CD4-positive, alpha-beta memory T cell (primary cell): ENCODE measurements at places on chromosomes 2 and 18.
A peak's percentile ranks its signal among the peaks of the same experiment; 100 is the strongest.

DNA sequence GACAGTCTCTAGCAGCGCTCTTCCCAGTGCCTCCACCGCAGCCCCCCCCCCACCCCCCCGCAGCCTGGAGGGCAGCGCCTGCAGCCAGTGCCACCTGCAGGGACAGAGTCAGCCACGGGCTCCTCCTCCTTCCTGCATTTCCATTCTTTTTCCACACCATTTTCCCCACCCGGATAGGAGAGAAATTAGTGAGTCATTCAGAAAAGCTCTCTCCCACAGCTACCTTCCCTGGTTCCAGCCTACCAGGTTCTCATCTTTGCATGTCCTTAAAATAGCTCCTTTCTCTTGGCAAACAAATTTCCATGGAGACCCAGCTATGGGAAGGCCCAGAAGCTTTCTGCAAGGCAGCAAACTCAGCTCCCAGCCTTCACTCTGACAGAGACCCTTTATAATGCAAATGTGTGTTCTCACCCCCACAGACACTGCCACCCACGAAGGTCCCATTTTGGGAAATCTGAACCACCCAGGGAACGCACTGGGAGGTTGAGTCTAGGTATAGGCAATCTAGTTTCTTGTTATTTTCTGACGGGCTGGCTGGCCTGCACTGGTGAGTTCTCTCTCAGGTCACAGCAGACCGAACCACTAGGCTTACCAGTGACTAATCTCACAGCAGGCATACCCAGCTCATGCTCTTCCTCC is 41.8 kb upstream of the ATG16L1 start:
- DNase-seq: no peak

GRCh38 chr2:24088821-24089359 is 4.3 kb upstream of the TP53I3 start:
- DNase-seq: no peak

GRCh38 chr2:57479981-57480380 is 566.6 kb upstream of the VRK2 start:
- no peak for DNase-seq

DNA sequence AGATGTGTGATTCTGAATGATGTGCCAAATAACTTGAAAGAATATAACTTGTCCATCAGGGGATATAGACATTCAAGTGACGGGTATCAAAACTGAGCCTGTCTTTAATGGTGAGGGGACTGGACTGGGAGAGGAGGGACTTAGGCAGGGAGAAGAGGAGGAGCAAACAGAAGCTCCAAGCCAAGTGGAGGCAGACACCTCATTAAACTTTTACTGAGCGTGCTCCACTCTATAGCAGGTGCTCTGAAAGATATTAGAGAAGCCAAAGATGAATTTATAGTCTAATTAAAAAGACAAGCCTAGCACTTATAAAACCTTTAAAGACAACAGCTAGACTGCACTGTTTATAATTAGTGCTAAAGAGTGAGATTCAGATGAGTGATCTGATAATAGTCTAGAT is 47.7 kb upstream of the SMAD2 start:
- no peak for DNase-seq

DNA sequence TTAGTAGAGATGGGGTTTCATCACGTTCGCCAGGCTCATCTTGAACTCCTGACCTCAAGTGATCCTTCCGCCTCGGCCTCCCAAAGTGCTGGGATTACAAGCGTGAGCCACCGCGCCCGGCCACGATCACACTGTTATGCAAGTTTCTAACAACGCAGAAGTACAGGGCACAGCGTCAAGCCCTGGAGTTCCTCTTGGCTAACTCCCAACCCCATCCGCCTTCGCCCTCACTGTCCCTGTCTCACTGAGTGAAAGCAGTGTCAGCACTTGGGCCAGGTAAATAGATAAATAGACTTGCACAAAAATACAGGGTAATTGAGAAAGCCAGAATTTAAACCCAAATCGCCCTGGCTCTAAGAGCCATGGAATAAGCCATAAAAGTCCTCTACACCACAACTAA is 111.7 kb downstream of the ACVR1 start:
- no peak for DNase-seq

- DNase-seq: peak; percentile 76
These were observed 874 bp downstream of the CLIP4 start for GRCh38 chr2:29115797-29116781.

- DNase-seq: no peak
These were observed 52.5 kb upstream of the TRIM43 start for GRCh38 chr2:95539290-95539689.

DNA sequence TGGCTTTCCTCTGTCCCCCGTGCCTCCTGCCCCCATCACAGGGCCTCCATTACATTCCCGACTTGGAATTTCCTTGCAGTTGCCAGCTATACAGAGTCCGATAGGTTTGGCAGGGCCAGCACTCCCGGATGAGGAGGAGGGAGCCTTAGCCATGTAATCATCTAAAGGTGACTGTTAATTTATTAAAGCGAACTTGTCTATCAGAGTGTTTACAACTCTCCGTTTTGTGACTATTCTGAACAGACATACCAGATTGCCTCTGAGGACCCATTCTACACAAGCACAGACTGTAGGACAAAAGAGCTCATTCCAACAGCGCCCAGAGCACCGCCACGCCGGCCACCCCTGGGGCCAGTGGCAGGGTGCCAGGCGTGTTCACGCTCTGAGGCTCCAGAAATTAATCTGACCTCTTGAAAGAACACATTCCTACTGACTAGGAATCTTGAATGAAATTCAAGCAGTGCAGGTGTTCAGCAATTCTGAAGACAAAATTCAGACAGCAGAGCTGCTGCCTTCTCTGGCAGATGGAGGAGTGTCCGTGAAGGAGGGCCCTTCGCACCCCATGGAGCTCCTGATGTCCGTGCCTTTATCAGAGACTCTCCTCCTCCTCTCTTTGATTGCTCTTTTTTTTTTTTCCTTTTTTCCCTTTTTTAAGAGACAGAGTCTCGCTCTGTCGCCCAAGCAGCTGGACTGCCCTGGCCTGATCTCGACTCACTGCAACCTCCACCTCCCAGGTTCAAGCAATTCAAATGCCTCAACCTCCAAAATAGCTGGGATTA is 58.1 kb upstream of the RALBP1 start:
- no peak for DNase-seq

GRCh38 chr18:79503406-79503805 is 107.7 kb downstream of the NFATC1 start:
- no peak for DNase-seq

DNA sequence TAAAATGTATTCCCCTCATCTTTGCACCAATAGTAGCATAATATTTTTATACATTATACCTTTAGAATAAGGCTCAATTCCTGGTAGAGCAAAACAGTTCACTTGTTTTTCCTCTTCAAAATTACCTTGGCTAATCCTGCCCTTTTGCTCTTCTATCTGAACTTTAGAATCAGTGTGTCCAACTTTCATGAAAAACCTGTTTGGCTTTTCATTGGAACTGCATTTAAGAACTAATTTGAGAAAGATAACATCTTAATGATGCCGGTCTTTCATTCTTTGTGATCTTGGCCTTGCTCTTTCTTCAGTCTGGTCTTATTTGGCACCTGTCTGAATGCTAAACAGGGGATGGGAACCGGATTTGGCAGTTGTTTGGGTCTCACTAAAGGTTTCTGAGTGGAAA is 112.9 kb upstream of the CD302 start:
- DNase-seq: no peak

DNA sequence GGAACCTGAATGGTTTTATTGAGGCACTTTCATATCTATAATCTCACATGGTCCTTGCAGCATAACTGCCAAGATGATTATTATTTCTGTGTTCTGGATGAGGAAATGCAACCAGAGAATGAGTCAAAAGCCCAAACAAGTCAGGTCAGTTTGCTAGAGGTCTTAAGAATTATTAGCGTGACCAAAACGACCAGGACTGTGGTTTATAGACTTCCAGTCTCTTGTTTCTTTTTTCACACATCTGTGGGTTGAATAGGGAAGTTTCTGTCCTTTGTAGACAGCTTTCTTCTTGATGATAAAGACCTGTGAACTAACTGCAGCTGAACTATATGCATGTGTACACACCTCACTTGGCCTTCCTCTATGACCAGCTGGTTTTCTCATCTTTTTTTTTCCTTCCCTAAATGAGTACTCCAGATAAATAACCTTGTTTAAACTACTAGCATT is 13.9 kb downstream of the ADAM23 start:
- no peak for DNase-seq

DNA sequence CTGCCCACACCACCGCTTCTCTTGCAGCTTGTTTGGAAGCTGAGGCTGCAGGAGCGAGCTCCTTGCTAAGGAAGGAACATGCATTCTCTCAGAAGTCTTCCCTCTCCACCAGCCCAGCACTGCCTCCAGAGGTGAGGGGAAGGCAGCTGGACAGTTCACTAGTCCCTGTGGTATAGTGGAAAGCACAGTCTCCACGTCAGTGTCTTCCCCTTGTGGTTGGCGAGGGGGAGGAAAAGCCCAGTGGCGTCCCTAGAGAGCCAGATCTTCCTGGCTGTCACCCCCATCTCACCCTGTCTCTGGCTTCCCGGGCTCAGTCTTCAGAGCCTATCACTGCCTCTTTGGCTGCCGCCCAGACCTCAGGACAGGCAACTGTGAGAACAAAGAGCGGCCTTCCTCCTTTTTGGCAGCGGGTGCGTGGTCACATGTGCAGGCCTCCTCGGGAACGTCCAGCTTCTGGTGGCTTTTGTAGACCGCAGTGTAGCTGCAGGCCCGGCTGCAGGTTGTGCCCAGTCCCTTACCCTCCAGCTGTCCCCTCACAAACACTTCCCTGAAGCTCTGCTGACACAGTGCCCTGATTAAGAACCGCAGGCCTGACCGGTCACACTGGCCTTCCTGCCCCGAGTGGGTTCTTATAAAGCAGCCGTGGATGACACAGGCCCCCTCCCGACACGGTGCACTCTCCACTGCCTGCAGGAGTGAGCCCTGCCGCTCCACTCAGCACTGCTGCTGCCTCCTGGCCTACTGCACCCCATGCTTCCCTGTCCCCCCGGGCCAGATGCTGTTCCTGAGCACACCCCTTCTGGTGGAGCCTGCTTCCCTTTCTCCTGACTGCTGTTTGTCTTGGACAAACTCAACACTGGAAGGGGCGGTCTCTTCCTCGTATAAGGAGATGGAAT is 90.9 kb downstream of the RNF144A start:
- no peak for DNase-seq

DNA sequence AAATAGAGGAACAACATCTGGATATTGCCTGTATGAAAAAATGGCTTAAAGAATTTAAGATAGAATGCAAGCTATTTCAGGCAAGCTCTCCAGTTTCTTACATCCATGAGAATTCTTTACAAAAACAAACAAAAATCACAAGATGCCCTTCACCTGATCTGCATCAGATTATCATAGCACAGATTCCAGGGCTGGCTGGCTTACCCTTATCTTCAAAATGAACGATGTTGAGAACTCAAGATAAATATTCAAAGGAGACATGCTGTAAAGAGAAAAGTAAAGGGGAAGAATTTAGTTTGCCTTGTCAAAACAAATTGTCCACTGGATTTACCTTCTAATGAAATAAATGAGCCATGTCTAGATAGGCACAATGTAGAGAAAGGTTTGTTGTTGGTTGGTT is 18.7 kb upstream of the SLC40A1 start:
- no peak for DNase-seq
